Kidney (tissue), 22 donors: ENCODE measurements at places on chromosomes 11 and 22. TPM values are rescaled to one million over a fixed set of nuclear protein-coding genes. Genes with fewer than 3 reads are reported as not detected.

Gene LRRN4CL
- total RNA-seq: 1.2 TPM

Gene NLRP14
- 0.47 TPM for total RNA-seq

Gene CFAP300
- 8.2 TPM for total RNA-seq

- no peak for DNase-seq
Observed at GRCh38 chr11:10752486-10752885, 1.4 kb downstream of the CTR9 start.

GRCh38 chr11:9267680-9268079 is 2.5 kb upstream of the DENND5A start:
- DNase-seq: no peak

- DNase-seq: peak; percentile 26
Observed at GRCh38 chr22:44399906-44400762, 87.4 kb upstream of the SHISAL1 start.

DNA sequence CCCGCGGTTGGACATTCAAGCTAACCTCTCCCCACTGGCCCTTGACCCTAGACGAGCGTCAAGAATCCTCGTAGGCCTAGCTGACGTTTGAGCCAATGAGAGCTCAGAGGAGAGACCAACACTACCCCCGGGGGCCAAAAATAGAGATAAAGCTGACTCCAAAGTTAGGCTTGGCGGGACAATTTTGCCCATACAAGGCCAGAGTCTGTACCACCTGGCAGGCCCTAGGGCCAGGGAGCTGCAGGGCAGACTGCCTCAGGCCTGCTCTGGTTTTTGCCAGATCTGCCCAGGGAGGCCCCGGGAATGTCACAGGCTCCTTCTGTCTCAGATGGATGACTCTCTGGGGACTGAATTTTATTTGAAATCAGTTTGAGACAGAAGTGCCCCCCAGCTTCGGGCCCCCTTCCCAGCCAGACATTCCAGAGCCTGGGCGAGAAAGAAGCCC is 40.8 kb upstream of the ACCSL start:
- peak; percentile 64 for DNase-seq

- DNase-seq: peak; percentile 19
Observed at GRCh38 chr22:19105456-19105855, 16.8 kb downstream of the DGCR2 start.

DNA sequence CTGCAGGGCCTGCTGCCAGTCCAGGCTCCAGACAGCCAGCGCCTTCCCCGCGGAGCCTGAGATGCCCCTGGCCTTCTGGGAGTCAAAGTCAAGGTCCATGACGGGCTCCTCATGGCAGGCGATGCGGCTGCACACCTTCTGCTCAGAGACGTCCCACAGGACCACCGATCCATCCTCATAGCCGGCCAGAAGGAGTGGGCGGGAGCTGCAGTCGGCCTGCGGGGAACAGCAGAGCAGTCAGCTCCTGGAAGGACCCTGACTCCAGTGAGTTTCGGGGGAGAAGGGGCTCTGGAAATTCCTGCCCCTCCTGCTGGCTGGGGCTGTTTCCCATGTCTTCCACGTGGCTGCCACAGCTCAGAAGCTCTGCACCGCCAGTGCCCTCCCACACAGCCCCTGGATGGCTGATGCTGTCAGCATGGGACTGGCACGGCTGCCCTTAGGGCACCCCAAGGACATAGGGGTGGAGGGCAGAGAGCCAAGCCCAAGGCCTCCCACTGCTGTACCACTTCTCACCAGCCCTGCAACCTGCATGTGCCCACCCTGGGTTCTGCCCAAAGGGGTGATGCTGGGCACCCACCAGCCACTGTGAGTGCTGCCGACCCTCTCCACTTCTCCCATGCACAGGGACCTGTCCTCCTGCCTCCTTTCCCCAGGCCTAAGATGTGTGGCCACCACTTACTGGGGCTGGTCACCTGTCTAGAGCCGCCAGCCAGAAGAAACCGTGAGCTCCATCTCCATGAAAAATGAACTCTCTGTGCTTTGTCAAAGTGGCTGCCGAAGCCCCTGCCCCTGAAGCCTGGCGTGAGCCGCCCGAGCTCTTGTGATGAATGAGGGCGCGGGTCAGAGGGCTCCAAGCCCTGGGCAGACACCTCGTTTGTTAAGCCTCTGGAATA is 41.7 kb downstream of the TBX1 start:
- no peak for DNase-seq

DNA sequence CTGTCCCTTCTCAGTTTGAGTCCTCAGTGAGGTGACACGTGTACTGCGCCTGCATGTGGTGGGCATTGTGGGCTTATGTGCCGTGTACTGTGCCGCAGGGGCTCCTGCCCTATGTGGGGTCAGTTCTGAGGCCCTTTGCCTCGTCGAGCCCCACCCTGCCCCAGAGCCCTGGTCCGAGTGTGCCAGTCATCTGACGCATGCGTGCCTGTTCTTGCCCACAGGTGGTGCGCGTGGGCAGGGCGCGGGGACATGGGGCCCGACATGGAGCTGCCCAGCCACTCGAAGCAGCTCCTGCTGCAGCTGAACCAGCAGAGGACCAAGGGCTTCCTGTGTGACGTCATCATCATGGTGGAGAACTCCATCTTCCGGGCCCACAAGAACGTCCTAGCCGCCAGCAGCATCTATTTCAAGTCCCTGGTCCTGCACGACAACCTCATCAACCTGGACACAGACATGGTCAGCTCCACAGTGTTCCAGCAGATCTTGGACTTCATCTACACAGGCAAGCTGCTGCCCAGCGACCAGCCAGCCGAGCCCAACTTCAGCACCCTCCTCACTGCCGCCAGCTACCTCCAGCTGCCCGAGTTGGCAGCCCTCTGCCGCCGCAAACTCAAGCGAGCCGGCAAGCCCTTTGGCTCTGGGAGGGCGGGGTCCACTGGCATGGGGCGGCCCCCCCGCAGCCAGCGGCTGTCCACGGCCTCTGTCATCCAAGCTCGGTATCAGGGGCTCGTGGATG is 22.3 kb upstream of the TMEM191C start:
- no peak for DNase-seq

GRCh38 chr11:42138454-42138853 is 679.0 kb upstream of the LRRC4C start:
- DNase-seq: no peak

GRCh38 chr22:42560781-42561180 is 7.0 kb downstream of the SERHL2 start:
- no peak for DNase-seq

GRCh38 chr11:74226907-74227306 is 55.8 kb downstream of the PPME1 start:
- no peak for DNase-seq
